ENCODE measurements at places on chromosomes 3 and 15. TPM values are rescaled to one million over a fixed set of nuclear protein-coding genes. Genes with fewer than 3 reads are reported as not detected.
A peak's percentile ranks its signal among the peaks of the same experiment; 100 is the strongest.

The SLC24A5 gene
- total RNA-seq = not detected

The TRAT1 gene
- not detected for total RNA-seq

The CPEB1 gene
- 15.8 TPM for total RNA-seq

The CLDN16 gene
- total RNA-seq = 15.8 TPM

The SLC12A1 gene
- total RNA-seq = not detected

The CHRD gene
- total RNA-seq = 0.84 TPM

The EPHB3 gene
- 0.20 TPM for total RNA-seq

The PIERCE2 gene
- 20.4 TPM for total RNA-seq

The ACOX2 gene
- total RNA-seq = 2.0 TPM

The SNRPN gene
- 101 TPM for total RNA-seq

The LMOD3 gene
- total RNA-seq = not detected

The GOLGA8M gene
- 0.74 TPM for total RNA-seq

- DNase-seq = no peak
These were observed 56.8 kb upstream of the ICE2 start for GRCh38 chr15:60535743-60536142.

GRCh38 chr3:80439490-80439889 lies 671.7 kb upstream of the ROBO1 start:
- DNase-seq = no peak

DNA sequence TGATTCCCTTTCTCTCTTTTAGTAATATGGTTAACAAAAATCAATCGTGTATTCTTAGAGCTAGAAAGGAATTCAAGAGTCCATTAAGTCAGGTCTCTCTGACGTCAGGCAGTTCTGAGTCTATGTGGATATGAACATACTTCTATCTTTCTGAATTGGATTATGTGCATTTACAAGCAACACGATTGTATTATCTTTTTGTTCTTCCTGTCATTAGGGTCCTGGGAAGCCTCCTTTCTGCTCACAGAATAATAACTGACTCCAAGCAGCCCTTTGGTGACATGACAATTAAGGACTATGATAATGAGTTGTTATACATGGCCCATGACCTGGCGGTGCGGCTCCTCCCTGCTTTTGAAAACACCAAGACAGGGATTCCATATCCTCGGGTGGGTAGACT lies 14.0 kb downstream of the EDEM1 start:
- DNase-seq = no peak

DNA sequence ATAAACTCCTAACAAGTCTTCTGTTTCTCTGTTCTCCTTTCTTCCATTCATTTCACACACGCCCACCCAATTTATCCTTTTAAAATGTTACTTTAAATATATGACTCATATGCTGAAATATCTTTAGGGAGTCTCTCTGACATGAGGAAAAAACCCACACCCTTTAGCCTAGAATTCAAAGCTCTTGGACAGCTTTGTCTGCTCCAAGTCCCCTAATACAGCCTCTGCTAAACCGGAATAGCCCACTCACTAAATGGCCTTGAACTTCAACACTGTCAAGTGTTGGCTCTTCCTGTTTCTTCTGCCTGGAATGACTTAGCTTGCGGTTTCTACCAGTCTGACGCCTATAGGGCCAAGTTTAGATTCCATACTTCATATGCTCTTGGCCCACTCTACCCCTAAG lies 3.3 kb upstream of the CD96 start:
- DNase-seq = no peak

DNA sequence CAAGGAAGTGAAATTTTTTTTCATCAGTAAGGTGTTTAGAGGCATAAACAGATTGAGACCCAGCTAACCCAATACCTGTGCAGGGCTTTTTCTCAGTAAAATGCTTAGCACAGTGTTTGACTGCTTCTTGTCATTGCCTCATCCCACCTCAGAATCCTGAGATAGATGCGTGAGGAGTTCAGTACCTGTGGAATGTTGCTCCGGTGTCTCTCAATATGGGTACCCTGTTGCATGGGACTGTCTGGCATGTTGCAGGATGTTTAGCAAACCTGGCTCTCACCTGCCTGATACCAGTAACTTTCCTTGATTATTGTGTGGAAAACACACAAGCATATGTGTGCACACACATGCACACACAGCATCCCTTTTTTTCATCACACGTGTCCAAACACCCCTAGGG lies 128.4 kb downstream of the MCTP2 start:
- no peak for DNase-seq

- DNase-seq = no peak
These were observed 2.1 kb upstream of the CNBP start for GRCh38 chr3:129185783-129186182.

GRCh38 chr3:169822540-169822939 lies 9.8 kb upstream of the LRRC34 start:
- no peak for DNase-seq

DNA sequence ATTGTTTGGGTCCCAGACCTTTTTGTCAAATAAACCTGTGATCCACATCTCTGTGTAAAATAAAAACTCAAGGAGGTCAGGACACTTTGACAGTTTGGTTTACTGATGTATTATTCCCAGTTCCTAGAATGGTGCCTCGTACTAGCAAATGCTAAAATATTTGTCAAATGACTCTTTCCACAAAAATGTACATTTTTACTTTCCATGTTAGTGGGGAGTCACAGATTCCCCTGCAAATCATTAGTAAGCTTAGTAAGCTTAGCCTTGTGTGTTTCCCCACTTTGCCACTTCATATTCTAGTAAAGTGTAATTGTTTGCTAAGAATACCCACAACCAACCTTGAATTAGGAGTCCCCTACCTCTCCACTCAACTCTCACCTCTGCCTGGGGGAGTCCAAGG lies 2.4 kb upstream of the MAGI1 start:
- DNase-seq = no peak

GRCh38 chr15:57827971-57828370 lies 121.5 kb downstream of the POLR2M start:
- no peak for DNase-seq

DNA sequence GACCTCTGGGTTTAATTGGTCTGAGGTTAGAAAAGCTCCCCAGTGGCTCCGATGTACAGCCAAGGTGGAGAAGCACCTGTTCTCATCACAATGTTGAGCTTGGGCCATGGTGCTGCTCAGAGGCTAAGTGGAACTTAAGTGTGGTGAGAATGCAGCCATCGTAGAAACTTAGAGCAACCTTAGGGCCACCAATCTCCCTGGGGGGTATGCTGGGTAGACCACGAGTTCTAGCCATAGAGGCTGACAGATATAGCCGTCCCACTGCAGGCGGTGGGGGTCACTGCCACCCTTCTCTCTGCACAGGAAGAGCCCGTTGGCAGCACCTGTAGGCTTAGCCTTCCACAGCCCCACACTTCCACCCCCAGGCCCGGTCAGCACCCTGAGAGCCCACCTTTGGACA lies 38.0 kb downstream of the MGLL start:
- no peak for DNase-seq

DNA sequence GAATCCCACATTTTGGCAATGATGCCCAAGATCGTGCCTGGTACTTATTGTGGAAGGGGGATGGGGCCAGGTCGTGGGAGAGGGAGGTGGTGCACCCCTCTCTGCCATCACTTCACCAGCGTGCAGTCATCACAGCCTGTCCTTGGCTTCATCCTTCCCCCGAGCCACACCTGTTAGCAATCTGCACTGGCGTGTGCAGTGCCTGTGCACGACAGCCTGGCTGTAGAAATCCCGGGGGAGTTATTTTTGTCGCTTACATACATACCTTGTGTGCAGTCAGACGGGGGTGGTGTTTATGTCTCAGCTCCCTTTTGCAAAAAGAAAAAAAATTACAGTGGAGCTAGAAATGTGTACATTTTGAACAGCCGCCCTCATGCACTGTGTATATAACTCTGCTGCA lies 216.0 kb downstream of the TLE3 start:
- DNase-seq = no peak

GRCh38 chr3:67662733-67663132 lies 8.3 kb upstream of the SUCLG2 start:
- no peak for DNase-seq

DNA sequence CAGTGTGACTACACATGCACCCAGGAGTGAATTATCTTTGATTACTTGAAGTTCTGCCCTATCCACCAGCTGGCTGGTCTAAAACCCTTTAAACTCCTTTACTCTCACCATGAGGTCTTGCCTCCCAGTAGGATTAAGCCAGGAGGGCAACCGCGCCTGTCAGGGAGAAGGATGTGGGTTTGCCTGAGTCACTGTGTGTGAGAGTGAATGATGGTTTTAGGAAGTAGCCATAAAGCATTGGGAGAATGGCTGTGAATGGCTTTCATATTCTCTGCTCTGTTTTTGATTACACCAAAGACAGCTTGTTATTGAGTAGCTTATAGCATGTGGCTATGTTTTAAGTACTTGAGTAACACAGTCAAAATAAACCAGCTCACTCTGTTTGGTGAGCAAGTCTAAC lies 637.7 kb upstream of the TBL1XR1 start:
- DNase-seq = peak; percentile 80

GRCh38 chr3:122615303-122615702 lies 37.9 kb downstream of the PARP15 start:
- DNase-seq = no peak

- no peak for DNase-seq
These were observed 1.6 kb upstream of the HYAL3 start for GRCh38 chr3:50300681-50301254.

DNA sequence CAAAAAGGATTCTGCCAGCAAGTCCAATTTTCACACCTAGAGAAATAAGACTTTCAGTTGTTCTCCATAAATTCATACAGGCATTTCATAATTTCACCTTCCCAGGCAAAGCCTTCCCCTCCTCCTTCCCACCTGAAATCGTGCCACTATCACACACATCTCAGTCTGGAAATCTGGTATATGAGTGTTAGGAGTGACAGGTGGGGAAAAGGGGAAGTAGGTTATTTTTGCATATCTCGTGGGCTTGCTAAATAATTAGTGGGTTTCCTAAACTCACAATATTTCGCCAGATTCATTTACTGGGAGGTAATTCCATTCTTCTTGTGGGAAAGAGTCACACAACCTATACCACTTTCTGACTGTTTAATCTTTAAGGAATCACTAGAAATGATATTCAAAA lies 7.4 kb downstream of the ALDH1A2 start:
- DNase-seq = no peak

GRCh38 chr15:99210334-99210733 lies 39.0 kb downstream of the TTC23 start:
- DNase-seq = no peak

GRCh38 chr15:78325092-78325843 lies 14.9 kb upstream of the CRABP1 start:
- DNase-seq = no peak

DNA sequence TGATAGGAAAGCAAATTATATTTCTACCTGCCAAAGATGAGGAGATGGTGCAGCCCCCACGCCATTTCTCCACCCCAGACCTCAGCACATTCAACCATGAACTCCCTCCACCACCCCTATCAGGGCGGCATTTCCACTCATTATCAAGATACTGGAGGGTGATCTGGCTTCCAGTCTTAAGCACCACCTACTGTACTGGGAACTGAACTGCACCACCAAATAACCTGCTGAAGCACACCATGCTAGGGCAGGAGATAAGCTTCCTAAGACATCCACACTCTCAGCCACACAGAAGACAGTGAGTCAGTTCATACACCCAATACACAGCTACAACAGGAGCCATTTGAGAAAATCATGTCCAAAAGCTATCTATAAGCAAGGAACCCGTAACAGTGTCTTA lies 98.8 kb downstream of the FGF7 start:
- no peak for DNase-seq

GRCh38 chr15:31465083-31465955 lies 138.7 kb downstream of the KLF13 start:
- no peak for DNase-seq

- no peak for DNase-seq
These were observed 379.1 kb downstream of the MCTP2 start for GRCh38 chr15:94610485-94610884.
